Naive B cell (primary cell): ENCODE measurements at places on chromosomes 7 and 10. TPM values are rescaled to one million over a fixed set of nuclear protein-coding genes. Genes with fewer than 3 reads are reported as not detected.
A peak's percentile ranks its signal among the peaks of the same experiment; 100 is the strongest.

Gene ANKRD22
- polyA plus RNA-seq = not detected

Gene OGA
- polyA plus RNA-seq = 60.2 TPM

Gene TAS2R38
- not detected for polyA plus RNA-seq

Gene ITPRID1
- polyA plus RNA-seq = not detected

Gene POLR2J2
- 3.0 TPM for polyA plus RNA-seq

Gene MRLN
- polyA plus RNA-seq = not detected

Gene LIPJ
- polyA plus RNA-seq = not detected

Gene UROS
- 56.3 TPM for polyA plus RNA-seq

Gene DGKB
- not detected for polyA plus RNA-seq

Gene ZNF722
- polyA plus RNA-seq = not detected

Gene CNTNAP2
- 45.2 TPM for polyA plus RNA-seq

Gene SGPL1
- polyA plus RNA-seq = 20.2 TPM

Gene RAB11FIP2
- 11.4 TPM for polyA plus RNA-seq

Gene BICC1
- not detected for polyA plus RNA-seq

DNA sequence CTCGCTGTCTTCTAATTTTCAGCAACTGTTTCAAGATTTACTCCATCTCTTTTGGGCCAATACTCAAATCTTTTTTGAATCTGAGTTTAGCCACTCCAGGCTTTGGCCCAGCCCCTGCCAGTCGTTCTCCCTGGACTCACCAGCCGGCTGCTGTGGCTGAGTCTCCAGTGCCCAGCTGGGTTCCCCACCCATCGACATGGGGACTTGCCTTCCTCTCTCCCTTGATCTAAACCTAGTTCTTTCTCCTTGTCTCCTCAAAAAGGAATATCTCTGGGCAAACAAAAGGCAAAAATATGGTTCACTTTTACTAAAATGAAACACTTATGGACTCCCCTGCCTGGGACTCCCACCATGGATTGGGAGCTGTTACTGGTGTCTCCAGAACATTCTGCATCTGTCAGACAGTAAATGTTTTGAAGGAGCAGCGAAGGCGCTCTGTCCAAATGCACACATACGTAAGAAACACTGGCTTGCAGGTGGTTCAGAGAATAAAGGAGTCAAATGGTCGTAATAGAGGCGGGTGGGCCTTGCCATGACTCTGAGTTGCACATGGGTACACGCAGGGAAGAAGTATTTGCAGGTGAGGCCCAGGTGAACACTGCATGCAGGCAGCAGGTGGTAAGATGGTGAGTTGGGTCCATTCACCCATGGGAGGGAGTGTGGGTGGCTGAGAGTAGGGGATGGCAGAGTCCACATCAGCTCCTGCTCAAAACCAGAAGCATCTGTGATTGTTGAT is 35.5 kb upstream of the HABP2 start:
- no peak for DNase-seq
- H3K36me3 ChIP-seq = peaks cover 8% of the 10 kb centered on the region
- H3K4me1 ChIP-seq = no peaks in the 10 kb centered on the region
- no peak overlapping the region for H3K27ac ChIP-seq
- H3K4me3 ChIP-seq = no peak overlapping the region

DNA sequence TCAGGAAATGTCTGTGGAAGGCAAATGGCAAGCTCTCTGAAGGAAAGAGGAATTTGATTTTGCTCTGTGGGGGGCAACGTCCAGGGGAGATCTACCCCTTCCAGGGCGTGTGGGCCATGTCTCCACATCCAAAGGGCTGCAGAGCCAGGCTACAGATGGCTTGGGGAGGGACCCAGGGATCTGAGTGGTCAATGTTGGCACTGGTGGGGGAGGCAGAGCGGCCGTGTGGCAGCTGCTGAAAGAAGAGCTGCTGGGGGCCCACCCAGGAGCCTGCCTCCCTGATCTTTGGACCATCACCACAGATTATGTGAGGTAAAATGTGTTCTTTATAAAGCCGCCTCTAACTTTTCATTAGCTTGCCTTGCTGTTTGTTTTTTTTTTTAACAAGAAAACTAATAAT is 144.1 kb downstream of the HERPUD2 start:
- H3K36me3 ChIP-seq = no peaks in the 10 kb centered on the region
- no peaks in the 10 kb centered on the region for H3K4me1 ChIP-seq

DNA sequence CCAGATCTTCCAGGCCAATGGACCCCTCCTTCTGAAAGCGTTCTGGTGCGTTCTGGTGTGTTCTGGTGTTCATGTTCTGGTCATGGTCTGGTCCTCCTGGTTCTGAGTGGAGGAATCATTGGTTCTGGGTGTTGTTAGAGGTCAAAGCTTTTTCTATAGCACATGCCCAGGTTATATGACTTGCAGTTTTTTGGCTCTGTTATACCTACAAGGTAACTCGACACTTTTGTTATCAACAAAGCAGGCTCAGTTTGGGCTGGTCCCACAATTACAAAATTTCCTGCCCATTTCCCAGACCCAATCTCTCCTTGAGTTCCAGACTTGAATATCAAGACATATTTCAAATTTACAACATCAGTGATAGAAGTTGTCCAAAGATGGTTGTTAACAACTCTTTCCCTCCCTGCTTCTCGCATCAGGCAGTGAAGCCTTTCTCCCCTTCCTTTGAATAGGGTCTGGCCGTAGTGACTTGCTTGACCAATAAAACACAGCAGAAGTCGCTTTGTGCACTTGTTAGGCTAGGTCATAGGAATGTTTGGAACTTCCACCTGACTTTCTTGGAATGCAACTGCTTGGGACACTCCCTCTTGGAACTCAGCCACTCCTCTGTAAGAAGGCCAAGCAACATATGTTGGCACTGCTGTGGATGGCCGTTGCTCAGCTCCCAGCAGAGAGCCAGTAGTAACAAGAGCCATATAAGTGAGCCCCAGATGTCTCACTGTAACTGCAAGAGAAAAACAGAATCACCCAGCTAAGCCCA is 83.1 kb upstream of the STEAP1B start:
- H3K27me3 ChIP-seq = no peaks in the 10 kb centered on the region
- peaks cover 7% of the 10 kb centered on the region for H3K36me3 ChIP-seq
- peak overlapping the region; percentile 55 for H3K27ac ChIP-seq
- H3K4me3 ChIP-seq = peak overlapping the region; percentile 36
- no peak for DNase-seq
- peaks cover 62% of the 10 kb centered on the region for H3K4me1 ChIP-seq

- no peaks in the 10 kb centered on the region for H3K27me3 ChIP-seq
- H3K4me3 ChIP-seq = peak overlapping the region; percentile 96
- peaks cover 7% of the 10 kb centered on the region for H3K36me3 ChIP-seq
- peak overlapping the region; percentile 93 for H3K27ac ChIP-seq
- H3K4me1 ChIP-seq = peaks cover 56% of the 10 kb centered on the region
- no peak for DNase-seq
Observed at GRCh38 chr7:143287339-143287934, 714 bp upstream of the CASP2 start.

- peaks cover 3% of the 10 kb centered on the region for H3K27me3 ChIP-seq
- no peak overlapping the region for H3K4me3 ChIP-seq
- H3K4me1 ChIP-seq = peaks cover 19% of the 10 kb centered on the region
Observed at GRCh38 chr7:2475678-2476015, 551 bp downstream of the GRIFIN start.

- peak overlapping the region; percentile 86 for H3K4me3 ChIP-seq
- no peaks in the 10 kb centered on the region for H3K27me3 ChIP-seq
- DNase-seq = no peak
- peaks cover 11% of the 10 kb centered on the region for H3K36me3 ChIP-seq
Observed at GRCh38 chr7:99393355-99394187, 14.8 kb downstream of the PDAP1 start.

GRCh38 chr7:155003092-155003375 is at the start of gene PAXIP1:
Gene PAXIP1 (minus strand): TSS chr7:155003124. CDS start chr7:155002929, 195 bp downstream.
- peaks cover 9% of the 10 kb centered on the region for H3K4me1 ChIP-seq
- peak; percentile 79 for DNase-seq
- H3K27me3 ChIP-seq = no peaks in the 10 kb centered on the region
- H3K4me3 ChIP-seq = peak within 1 kb of the TSS; percentile 97
- H3K36me3 ChIP-seq = no peaks in the 10 kb centered on the region
- H3K27ac ChIP-seq = peak within 1 kb of the TSS; percentile 84

DNA sequence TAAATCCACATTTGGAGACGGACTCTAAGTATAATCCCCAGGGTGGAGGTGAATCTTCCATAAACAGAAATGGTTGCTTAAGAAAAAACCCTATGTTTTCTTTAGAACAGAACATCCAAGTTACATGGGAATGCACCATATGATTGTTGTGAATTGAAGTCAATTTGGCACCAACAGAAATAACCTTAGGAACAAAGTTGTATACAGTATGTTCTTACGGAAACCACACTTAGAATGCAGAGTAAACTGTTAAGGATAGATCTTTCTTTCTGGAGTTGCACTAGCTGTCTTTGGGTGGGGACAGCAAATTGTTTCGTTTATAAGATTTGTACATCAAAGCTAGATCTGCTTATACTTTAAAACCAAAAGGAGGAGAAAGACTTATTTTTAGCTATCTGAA is 316.4 kb downstream of the PTEN start:
- no peaks in the 10 kb centered on the region for H3K27me3 ChIP-seq
- DNase-seq = no peak
- peaks cover 9% of the 10 kb centered on the region for H3K36me3 ChIP-seq
- H3K27ac ChIP-seq = no peak overlapping the region
- H3K4me1 ChIP-seq = no peaks in the 10 kb centered on the region
- no peak overlapping the region for H3K4me3 ChIP-seq

- no peaks in the 10 kb centered on the region for H3K27me3 ChIP-seq
- DNase-seq = no peak
- no peak overlapping the region for H3K27ac ChIP-seq
- H3K36me3 ChIP-seq = no peaks in the 10 kb centered on the region
Observed at GRCh38 chr10:34985146-34985545, 105.0 kb downstream of the CUL2 start.

GRCh38 chr10:121043124-121043849 is 192.1 kb downstream of the WDR11 start:
- H3K4me1 ChIP-seq = no peaks in the 10 kb centered on the region
- no peaks in the 10 kb centered on the region for H3K36me3 ChIP-seq
- no peak for DNase-seq
- H3K27ac ChIP-seq = no peak overlapping the region
- H3K27me3 ChIP-seq = no peaks in the 10 kb centered on the region
- no peak overlapping the region for H3K4me3 ChIP-seq

- no peak for DNase-seq
- no peaks in the 10 kb centered on the region for H3K36me3 ChIP-seq
- no peaks in the 10 kb centered on the region for H3K27me3 ChIP-seq
- H3K27ac ChIP-seq = no peak overlapping the region
- H3K4me3 ChIP-seq = no peak overlapping the region
- no peaks in the 10 kb centered on the region for H3K4me1 ChIP-seq
Observed at GRCh38 chr7:82762880-82763279, 319.3 kb upstream of the CACNA2D1 start.

DNA sequence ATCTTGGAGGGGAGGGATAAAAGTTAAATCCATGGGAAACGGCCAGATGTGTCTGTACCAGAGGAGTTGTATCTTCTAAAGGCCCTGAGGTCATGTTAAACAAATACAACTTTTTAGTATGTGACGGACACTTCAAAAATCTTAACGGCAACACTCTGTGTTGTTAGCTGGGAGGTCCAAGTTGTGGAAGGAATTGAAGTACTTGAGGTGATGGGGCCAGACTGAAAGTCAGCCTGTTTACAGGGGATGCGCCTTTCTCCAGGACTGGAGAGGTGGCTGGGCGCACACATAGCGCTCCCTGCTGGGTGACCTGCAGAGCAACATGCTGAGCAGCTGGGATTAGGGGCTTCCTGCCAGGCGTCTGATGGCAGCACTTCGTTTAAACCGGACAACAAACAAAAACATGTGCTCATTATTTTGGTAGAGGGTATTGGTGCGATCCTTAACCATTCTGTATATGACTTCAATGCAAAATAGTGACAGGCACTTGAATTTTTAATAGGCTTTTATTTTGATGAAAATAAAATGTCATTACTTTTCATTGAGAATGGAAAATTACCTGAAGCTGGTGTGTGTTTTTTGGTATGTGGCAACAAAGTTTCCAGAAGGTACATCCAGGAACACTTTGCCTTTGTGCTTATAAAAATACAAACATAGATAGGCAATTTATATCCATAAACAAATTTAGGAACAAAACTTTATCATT is 198.2 kb downstream of the MLLT10 start:
- peaks cover 23% of the 10 kb centered on the region for H3K36me3 ChIP-seq
- H3K4me1 ChIP-seq = no peaks in the 10 kb centered on the region
- no peaks in the 10 kb centered on the region for H3K27me3 ChIP-seq
- DNase-seq = peak; percentile 25
- no peak overlapping the region for H3K27ac ChIP-seq

DNA sequence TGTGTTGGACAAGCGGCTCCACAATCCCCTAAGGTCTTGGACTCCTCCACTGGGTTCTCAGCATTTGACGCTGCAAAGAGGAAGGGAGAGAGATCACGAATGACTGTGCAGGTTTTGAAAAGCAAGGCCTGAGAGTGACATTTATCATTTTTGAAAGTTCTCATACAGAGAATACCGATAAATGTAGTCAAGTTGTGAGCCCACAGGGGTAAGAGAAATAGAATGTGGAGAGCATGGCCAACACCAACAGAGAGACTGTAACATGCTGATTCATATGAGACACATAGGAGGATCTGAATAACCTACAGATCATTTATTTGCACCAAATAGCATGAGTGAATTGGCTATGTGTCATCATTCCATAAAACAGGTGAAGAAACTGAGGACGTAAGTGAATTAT is 230.5 kb upstream of the MBL2 start:
- H3K27me3 ChIP-seq = no peaks in the 10 kb centered on the region
- no peaks in the 10 kb centered on the region for H3K4me1 ChIP-seq
- no peaks in the 10 kb centered on the region for H3K36me3 ChIP-seq
- no peak for DNase-seq

GRCh38 chr10:70714245-70714644 is 41.9 kb downstream of the ADAMTS14 start:
- H3K4me1 ChIP-seq = no peaks in the 10 kb centered on the region
- H3K4me3 ChIP-seq = no peak overlapping the region
- no peaks in the 10 kb centered on the region for H3K36me3 ChIP-seq
- no peak overlapping the region for H3K27ac ChIP-seq

GRCh38 chr10:79105150-79105739 is 36.5 kb downstream of the ZMIZ1 start:
- no peak overlapping the region for H3K4me3 ChIP-seq
- peaks cover 44% of the 10 kb centered on the region for H3K27me3 ChIP-seq
- H3K27ac ChIP-seq = no peak overlapping the region
- peaks cover 32% of the 10 kb centered on the region for H3K4me1 ChIP-seq
- no peaks in the 10 kb centered on the region for H3K36me3 ChIP-seq
- DNase-seq = no peak

DNA sequence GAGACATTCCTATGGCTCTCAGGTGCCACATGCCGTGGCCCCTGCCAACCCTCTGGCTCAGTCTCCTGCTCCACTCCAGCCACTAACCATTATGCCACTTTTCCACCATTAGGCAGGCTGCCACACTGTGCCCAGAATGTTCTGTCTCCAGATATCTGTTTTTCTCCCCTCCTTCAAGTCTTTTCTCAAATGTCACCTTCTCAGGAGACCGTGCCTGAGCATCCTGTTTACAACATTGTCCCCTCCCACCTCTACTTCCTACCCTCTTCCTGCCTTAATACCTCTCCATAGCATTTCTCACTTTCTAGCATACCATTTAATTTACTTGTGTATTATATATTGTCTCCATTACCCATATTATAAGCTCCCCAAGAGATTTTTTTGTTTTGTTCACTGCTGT is 162.5 kb upstream of the LYZL2 start:
- no peaks in the 10 kb centered on the region for H3K36me3 ChIP-seq
- H3K4me3 ChIP-seq = peak overlapping the region; percentile 4
- peak overlapping the region; percentile 27 for H3K27ac ChIP-seq
- H3K4me1 ChIP-seq = peaks cover 21% of the 10 kb centered on the region

- peaks cover 8% of the 10 kb centered on the region for H3K36me3 ChIP-seq
- H3K4me3 ChIP-seq = no peak overlapping the region
- H3K27me3 ChIP-seq = no peaks in the 10 kb centered on the region
- no peak overlapping the region for H3K27ac ChIP-seq
- no peaks in the 10 kb centered on the region for H3K4me1 ChIP-seq
Observed at GRCh38 chr7:111483078-111483477, 79.2 kb downstream of the IMMP2L start.

- H3K4me1 ChIP-seq = no peaks in the 10 kb centered on the region
- peaks cover 5% of the 10 kb centered on the region for H3K27me3 ChIP-seq
- no peak for DNase-seq
- H3K4me3 ChIP-seq = no peak overlapping the region
Observed at GRCh38 chr7:159218170-159218569, 73.5 kb upstream of the VIPR2 start.
